Endothelial cell (in vitro differentiated cells): ENCODE measurements at places on chromosomes 5 and 9. TPM values are rescaled to one million over a fixed set of nuclear protein-coding genes. Genes with fewer than 3 reads are reported as not detected.

ADGRD2 gene
- total RNA-seq: not detected

DNA sequence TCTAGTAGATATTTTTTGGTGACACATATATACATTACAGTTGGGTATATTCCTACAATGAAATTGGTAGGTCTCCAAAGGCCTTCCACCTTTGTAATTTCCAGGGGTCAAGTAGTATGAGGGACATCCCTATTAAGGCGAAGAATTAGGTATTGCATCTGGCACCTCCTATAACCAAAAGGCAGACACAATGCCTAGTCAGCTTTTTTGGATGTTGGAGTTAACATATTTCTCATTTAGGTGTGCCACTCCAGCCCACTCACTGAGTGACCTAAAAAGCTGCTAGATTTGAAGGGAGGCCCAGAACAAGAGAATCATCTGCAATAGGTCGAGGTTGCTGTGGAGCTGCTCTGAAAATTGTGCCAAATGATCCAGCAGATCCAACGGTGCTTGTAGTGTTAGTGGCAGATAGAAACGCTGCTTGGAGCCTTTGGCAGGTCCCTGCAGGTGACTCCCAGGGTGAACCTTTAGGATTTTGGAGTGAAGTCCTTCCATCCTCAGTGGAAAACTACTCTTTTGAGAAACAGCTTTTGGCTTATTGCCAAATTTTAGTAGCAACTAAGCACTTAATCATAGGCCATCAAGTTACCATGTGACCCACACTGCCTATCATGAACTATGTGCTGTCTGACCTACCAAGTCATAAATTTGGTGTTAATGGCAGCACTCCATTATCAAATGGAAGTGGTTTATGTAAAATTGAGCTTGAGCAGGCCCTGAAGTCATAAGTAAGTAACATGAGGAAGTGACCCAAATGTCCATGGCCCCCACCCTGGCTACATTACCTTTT, 15.7 kb upstream of the FNIP1 start:
- DNase-seq: no peak
- no peak overlapping the region for H3K27ac ChIP-seq
- H3K36me3 ChIP-seq: no peaks in the 10 kb centered on the region
- no peak overlapping the region for H3K4me3 ChIP-seq
- H3K27me3 ChIP-seq: no peaks in the 10 kb centered on the region

OR1J2 gene
- total RNA-seq: not detected

- H3K36me3 ChIP-seq: no peaks in the 10 kb centered on the region
- H3K4me3 ChIP-seq: no peak overlapping the region
- H3K27ac ChIP-seq: no peak overlapping the region
Measured at GRCh38 chr5:160621526-160621925, 199.9 kb downstream of the PTTG1 start.

DNA sequence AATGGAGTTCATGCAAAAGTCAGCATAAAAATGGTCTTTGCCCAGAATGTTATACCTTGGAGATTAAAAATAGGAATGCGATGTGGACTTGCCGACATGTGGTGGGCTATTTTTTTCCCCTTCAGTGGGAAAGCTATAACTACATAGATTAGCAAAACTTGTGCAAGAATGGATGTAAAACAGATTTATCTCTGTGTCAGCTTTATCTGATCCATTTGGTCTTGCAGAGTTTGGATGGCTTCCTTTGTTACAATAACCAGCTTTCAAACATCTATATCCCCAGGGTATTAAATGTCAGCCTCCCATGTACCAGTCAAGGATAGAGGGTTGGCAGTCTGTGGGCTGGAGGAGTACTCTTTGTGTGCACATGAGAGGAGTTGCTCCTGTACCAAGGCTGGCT, 284.9 kb downstream of the TMEM38B start:
- no peaks in the 10 kb centered on the region for H3K27me3 ChIP-seq
- H3K4me3 ChIP-seq: no peak overlapping the region
- DNase-seq: no peak
- no peaks in the 10 kb centered on the region for H3K36me3 ChIP-seq
- no peak overlapping the region for H3K27ac ChIP-seq
- no peaks in the 10 kb centered on the region for H3K4me1 ChIP-seq
